T-helper 2 cell (primary cell): ENCODE measurements at places on chromosomes 2 and 18.

DNA sequence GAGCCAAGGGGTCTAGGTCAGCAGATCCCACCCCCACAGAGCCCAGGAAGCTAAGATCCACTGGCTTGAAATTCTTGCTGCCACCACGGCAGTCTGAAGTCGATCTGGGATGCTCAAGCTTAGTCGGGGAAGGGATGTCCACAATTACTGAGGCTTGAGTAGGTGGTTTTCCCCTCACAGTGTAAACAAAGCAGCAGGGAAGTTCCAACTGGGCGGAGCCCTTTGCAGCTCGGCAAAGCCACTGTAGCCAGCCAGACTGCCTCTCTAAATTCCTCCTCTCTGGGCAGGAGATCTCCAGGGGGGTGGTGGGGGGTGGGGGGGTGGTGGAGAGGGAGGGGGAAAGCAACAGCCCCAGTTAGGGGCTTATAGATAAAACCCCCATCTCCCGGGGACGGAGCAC lies 419.5 kb downstream of the NUP35 start:
- no peak for DNase-seq

DNA sequence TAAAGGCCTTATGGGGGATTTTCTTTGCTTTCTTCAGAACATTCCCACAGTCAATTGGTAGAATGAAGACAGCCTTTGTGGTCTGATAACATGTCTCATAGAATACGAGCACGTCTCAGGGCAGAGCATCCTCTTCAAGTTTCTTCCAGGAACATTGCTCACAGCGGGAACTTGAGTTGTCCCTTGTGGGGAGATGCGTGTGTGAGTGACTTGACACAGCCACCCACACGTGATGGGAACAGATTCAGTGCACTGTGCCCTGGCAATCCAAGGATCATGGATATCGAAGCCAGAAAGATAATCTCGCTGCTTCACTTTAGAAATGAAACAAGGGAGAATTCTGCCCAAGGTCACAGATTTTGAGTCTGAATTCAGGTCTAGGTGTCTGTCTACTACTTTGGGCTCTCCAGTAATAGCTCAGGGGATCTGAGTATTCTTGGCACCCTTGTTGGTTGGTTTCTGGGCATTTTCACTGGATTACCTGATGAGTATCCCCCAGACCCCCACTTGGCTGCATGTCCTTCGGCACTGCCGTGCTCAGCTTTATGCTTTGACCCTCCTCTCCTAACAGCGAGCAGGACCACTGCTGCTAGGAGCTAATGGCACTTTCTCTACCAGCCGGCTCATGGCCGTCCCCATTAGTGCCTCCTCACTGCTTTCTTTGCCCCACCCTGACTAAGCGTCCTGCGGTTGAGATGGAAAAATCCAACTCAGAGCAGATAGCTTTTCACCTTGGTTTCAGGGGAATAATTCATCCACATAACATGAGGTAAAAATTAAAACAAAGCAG lies 75.9 kb upstream of the FOSL2 start:
- no peak for DNase-seq

DNA sequence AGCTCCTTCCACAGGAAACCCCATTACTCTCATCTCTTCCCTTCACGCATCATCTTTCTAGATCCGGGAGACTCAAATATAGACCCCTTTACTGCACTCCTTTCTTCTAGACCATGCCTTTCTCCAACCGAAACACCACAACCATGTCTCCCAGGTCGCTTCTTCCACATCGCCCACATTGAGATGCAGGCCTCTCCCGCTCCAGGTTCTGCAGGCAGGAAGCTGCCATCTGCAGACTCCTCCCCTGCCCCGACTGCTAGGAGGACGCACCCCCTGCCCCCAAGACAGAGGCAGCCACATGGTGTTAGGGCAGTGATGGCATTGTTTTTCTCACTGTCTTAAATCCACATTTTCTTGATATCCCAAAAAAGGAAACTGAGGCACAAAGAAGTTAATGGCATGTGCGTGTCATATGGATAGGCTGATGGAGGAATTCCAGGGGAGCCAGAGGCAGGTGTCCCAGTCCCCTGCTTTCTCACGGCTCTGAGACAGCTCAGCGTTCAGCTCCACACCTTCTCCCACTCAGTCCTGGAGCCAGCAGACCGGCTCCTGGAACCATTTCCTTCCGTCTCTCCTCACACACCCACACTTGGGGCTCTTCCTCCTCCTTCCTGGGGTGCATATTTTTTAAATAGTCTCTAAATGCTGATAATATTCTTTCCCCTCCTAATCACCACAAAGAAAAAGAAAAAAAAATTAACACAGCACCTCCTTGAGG lies 438.4 kb downstream of the EIPR1 start:
- no peak for DNase-seq

DNA sequence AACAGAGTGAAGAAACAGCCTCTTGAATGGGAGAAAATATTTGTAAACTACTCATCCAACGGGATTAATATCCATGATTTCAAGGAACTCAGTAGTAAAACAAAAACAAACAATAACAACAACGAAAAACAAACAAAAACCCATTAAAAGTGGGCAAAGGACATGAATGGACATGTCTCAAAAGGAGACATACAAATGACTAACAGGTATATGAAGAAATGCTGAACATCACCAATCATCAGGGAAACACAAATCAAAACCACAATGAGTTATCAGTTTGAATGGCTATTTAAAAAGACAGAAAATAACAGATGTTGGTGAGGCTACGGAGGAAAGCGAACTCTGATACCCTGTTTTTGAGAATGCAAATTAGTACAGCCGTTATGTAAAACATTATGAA lies 224.8 kb upstream of the NRXN1 start:
- DNase-seq = no peak

- DNase-seq = no peak
These were observed 6.6 kb upstream of the GULP1 start for GRCh38 chr2:188285049-188285448.

DNA sequence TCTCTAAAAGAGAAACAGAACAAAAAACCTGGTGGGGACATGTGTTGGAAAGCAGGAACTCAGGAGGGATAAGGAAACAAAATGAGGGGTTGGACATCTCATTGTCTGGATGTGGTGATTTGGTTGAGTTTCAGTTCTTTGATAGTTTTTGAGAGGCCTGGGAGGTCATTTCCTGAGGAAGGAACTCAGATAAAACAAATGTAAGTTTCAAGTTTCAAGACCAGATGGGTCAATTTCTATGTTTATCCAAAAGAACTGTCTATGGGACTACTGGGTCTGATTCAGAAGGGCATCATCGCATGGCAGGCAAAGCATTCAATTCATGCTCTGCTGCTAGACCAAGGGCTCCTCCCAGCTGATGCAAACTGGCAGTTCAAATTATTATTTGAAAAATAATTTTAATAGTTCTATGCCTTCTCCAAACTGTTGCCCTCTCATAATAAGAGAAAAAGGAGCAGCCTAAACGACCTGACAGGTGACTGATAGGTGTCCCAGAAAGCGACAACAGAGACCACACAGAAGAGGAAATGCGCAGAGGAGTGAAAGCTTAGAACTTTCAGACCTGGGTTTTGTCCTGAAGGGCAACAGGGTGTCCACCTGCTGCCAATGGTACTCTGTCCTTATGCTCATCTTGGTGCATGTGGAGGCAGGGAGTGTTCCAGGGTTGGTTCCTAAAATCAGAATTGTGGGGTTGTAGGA lies 39.3 kb upstream of the SH3RF3 start:
- no peak for DNase-seq

DNA sequence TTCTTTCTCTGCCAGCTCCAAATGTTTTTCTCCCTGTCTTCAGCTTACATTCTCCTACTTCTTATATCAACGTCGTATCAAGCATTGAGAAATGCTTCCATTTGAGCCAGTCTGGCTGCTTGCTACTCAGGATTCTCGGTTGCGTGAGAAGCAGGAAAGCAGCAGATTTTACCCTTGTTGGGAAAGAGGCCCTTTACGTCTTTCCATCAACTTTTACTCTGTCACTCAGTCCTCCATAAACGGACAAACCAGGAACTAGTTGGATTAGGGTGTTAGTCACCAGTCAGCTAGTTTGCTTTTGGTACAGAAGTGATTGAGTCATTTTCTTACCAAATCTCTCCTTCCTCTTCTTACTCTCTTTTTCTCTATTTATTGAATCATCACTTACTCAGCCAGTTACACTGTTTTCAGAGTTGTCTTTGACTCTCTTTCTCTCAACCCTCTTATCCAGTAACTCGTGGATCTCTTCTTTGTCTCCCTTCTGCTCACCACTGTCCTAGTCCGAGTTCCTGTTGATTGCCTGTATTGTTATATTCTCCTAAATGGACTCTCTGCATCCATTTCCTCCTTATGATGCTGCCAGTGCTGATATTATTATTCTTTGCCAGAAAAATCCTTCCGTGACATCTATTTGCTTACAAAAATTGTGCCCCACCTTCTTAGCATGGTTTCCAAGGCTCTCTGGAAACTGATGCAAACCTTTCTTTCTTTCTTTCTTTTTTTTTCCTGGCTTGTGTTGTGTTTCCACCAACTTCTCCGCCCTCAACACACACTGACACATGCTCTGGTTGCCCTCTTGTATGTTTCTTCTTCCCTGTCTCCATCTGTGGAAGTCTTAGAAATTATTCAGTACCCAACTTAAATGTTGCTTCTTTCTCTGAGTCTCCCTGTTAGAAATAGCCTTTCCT lies 61.5 kb downstream of the VRK2 start:
- no peak for DNase-seq

DNA sequence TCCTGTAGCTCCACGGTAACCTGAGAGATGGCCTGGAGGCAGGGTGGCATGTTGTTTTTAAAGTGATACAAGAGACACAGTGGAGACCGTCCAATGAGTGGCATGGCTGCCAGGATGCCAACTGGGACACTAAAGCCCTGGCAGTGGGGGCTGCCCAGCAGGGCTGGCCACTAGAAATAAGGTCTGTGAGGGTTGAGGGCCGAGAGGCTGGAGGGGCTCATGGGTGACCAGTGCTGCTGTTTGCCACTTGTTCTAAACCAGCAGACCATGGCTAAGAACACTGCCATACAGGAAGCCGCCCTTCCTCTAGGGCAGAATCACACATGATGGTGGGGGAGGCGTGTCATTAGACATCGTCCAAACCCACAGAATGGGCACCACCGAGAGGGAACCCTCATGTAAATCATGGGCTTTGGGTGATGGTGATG lies 71.9 kb downstream of the ALPK2 start:
- no peak for DNase-seq

- no peak for DNase-seq
These were observed 57.9 kb upstream of the KCNE4 start for GRCh38 chr2:222993920-222994650.

DNA sequence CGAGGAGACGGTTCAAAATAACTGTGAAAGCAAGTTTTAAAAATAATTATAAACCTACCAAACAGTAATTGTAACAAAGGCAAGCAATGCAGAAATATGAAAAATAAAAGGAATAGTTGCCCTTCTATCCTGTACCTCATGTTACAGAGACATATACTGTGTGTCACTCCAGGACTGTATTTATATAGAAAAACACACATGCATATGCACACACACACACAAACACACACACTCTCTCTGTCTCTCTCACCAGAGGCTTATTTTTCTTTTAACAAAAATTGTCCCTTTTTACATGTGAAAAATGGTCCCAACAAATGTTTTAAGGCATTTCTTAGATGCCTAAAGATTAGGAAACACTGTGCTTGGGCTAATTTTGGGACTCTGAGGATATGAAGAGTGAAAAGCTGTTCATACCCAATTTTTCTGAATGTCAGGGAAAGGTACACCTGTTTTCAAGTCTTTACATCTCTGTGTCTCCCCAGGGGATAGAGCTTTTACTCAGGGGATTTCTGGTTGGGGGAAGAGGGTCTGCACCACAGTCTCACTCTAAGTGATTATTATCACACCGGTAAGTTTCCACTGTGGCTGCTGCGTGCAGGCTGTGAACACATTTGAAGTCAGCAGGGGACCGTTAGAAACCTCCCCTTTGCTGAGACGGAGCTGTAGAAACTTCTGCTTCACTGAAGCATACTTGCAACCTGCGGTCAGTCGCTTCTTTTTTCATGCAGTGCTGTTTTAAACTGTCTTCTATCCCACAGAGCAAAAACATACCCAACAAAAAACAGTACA lies 51.4 kb upstream of the SPAG16 start:
- peak; percentile 5 for DNase-seq

GRCh38 chr18:55588111-55588869 lies at the start of gene TCF4:
TSS of gene TCF4 (minus strand) at chr18:55588192. CDS start at chr18:55587116, 1,076 bp downstream.
- peak; percentile 8 for DNase-seq

DNA sequence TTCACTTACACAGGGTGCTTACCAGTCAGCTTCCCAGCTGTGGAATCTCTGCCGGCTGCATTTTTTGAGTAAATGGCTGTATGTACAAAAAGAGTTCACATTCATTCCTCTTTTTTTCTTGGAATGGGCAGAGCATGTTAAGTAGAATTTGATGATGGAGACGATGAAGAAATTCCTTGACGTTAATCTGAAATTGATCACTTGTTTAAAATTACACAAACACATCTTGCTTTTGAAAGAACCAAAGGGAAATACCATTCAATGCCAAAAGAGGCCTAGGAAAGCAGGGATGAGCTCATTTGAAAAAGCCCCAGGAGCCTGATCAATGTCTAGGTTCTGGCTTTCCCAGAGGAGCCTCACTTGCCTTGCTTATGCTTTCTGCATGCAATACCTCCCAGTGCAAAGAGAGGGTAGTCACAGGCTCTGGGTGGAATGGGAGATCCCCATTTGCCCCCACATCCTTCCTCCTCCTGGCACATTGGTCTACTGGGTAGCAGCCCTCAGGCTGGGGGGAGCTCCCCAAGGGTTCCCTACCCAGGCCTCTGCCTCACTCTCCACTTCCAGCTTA lies 12.3 kb upstream of the SMAD7 start:
- DNase-seq = no peak

DNA sequence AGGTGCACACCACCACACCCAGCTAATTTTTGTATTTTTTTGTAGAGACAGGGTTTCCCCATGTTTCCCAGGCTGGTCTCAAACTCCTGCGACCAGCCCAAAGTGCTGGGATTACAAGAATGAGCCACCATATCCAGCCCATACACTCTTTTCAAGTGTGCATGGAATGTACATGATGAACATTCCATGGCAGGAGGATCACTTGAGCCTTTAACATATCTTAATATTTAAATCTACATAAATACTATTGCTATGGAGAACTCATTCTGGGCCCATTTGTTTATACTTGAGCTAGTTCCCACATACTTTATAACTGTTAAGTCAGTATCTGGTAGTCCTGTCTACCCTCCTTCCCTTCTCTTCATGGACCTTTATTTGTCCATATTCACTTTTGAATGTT lies 48.4 kb downstream of the RPE start:
- DNase-seq = no peak

DNA sequence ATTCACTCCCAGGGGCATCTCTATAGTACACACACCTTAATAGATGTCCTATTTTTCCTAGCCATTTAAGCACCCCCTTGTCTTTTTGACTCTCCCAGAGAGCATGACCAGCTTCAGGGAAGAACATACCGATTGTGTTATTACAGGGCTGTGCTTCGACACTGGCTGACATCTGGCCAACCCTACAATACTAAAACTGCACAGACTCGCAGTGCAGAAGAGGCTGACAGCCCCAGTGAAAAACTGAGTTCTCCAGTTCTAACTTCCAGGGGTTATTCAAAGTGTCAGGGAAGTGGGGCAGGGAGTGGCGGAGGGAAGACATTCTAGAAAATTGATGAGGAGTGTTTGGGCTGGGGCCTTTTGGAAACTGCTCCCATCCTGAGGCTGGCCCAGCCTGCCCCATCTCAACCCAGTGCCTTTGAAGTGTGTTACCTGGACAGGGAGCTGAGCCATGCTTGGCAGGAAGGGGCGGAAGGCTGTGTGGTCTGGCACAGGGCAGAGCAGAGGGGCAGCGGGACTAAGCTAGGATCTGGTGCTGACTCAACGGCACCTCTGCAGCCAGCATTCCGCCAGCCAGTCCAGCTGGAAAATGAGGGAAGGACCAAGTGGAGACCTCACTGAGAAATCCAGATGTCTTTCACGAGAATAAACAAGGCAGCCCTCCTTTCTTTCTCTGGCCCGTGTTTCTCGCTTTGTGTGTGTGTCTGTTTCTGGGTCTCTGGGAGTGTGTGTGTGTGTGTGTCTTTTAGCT lies 15.4 kb upstream of the IGFBP5 start:
- no peak for DNase-seq
